ENCODE measurements at places on chromosomes 3 and 15. TPM values are rescaled to one million over a fixed set of nuclear protein-coding genes. Genes with fewer than 3 reads are reported as not detected.

The GPR27 gene
- not detected for total RNA-seq

The PLCL2 gene
- total RNA-seq = 5.6 TPM

DNA sequence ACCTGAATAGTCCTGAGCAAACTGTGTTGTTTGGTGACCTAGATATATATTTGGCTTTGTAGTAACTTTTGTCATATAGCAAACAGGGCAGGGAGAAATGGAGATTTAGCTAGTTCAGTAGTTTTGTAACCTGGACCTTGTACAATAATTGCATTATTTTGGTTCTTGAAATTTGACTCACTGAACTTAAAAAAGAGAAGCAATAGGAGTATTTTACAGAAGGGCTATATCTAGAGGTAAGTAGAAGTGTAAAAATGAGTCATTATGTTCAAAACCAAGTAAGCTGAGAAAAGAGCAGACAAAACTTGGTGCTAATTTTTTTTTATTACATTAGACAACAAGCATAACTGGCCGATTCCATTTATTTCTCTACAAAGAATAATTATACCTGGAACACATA, 505.4 kb downstream of the ZIC1 start:
- no peak for DNase-seq

DNA sequence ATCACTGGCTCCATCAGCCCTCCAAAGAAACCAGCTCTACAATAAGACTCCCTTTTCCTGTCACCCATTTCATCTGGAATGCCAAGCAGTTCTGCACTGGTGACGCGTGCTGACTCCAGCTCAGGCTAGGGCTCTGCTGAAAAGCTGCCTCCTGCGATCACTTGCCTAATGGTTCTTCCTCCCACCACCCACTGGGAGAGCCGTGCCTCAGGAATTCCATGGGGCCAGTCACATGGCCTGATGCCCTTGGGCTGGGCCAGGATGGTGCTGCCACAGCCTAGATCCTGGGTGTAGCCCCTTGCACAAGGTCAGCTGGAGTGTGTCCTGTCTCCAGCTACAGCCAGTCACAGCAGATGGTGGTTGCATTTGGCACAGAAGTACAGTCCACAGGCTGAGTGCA, 98.9 kb downstream of the DNAJB8 start:
- DNase-seq = no peak

GRCh38 chr15:64740311-64741170, 34.8 kb downstream of the RBPMS2 start:
- peak; percentile 81 for DNase-seq

All from fibroblast of villous mesenchyme (primary cell).